ENCODE measurements at places on chromosomes 6 and 20.

DNA sequence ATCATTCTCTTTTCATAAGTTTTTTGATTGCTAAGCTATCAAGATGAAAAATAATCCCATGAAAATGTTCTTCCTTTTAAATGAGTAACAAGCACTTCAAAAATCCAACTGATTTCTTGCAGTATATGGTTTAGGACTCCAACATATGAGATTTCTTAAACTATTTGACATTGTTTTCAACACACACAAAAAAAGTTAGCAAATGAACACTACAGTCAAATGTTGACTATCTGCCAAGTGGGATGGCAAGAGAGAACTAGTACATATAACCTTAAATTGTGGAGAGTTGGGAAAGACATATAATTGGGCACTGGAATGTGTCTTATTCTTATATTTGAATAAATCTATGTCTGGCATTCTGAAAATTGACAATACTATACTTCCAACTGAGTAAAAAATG is 15.6 kb downstream of the COL21A1 start:
- no peaks in the 10 kb centered on the region for H3K36me3 ChIP-seq
- H3K27me3 ChIP-seq = no peaks in the 10 kb centered on the region
- H3K27ac ChIP-seq = no peak overlapping the region
- H3K4me3 ChIP-seq = no peak overlapping the region
- H3K4me1 ChIP-seq = no peaks in the 10 kb centered on the region

DNA sequence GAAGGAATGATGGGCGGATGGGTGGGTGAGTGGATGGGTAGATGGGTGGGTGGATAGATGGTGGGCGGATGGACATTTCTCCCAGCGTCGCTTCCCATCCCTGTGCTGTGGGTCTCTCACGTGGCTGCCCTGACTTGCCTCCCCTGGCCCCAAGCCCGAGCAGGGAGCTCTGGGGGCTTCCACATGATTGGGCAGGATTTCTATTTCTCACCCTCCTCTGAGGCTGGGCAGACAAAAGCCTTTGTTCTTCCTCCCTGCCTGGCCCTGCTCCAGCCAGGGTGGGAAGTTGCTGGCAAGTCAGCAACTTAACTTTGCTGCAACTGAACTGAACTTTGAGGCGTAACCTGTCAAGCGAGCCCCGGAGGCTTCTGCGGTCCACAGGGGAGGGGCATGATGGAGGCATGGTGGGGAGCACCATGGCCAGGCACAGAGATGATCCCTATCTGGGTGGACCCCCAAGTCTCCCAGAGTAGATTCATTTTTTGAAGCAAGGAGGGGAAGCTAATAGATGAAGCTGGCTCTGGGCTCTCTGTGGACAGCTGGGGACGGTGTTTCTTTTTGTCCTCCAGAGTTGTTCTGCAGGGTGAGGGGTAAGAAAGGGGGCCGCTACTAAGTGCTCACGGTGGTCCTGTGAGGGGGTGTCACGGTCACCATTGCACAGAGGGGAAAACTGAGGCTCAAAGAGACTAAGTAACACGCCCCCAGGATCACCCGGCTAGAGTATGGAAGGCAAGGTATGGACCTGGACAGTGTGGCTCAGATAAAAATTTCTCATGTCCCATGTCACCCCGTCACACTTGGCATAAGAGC is 140.1 kb downstream of the CEBPB start:
- H3K4me1 ChIP-seq = peaks cover 4% of the 10 kb centered on the region
- peaks cover 11% of the 10 kb centered on the region for H3K27me3 ChIP-seq
- ATAC-seq = no peak
- no peak overlapping the region for H3K27ac ChIP-seq
- H3K36me3 ChIP-seq = no peaks in the 10 kb centered on the region

GRCh38 chr6:131642565-131642964 is 5.5 kb downstream of the ENPP3 start:
- ATAC-seq = no peak
- H3K36me3 ChIP-seq = no peaks in the 10 kb centered on the region
- H3K4me1 ChIP-seq = no peaks in the 10 kb centered on the region

DNA sequence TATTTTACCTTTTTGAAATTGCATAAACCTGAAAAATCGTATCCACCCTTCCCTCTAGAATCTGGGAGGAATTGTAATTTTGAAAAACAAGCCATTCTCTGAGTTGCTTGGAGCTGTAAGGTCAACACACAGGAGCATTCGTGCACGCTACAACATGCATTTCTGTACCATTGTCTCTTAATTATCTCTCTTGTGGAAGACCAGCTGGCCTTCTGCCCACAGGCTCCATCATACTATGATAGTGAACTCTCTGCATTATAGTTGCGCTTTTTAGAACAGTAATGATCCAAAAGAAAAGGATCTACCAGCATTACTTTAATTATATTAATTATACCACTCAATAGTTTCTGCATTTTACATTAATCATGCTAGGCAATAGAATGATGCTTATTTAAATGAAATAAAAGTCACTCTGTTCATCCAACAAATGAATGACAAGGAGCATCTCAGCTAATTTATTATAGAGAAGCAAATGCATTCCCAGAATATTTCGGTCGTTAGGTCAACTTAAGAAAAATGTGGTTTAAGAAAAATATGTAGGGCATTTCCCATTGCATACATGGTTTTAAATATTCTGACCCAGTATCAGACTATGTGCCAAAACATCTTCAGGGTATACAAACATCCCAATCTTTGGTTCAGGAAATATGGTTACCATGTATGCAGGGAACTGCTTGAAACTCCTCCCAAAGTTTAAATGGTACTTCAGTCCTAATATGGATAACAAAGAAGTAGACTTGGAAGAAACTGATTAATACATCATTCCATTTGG is 263.5 kb downstream of the TFAP2A start:
- no peak overlapping the region for H3K27ac ChIP-seq
- H3K4me1 ChIP-seq = no peaks in the 10 kb centered on the region
- no peaks in the 10 kb centered on the region for H3K36me3 ChIP-seq
- no peak for ATAC-seq
- no peak overlapping the region for H3K4me3 ChIP-seq
- H3K27me3 ChIP-seq = peaks cover 25% of the 10 kb centered on the region

DNA sequence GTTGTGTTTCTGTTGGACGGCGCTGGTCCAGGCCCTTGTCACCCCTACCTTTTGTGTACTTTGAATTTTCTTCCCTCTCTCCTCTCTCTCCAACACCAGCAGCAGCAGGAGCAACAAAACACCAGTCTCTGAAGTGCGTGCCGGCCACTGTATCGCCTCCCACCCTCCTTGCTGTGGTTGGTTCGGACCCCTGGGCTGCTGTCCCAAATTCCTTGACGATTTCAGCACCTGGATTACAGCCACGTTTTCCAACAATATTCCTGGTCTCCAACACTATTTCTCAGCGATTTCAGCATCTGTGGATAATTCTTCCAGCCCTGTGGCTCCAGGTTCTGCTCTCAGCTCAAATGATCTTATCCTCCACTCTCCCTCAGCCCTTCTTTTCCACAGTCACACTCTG is 11.8 kb downstream of the MAS1 start:
- H3K4me3 ChIP-seq = no peak overlapping the region
- H3K27me3 ChIP-seq = no peaks in the 10 kb centered on the region
- ATAC-seq = no peak
- H3K4me1 ChIP-seq = no peaks in the 10 kb centered on the region
- no peaks in the 10 kb centered on the region for H3K36me3 ChIP-seq

DNA sequence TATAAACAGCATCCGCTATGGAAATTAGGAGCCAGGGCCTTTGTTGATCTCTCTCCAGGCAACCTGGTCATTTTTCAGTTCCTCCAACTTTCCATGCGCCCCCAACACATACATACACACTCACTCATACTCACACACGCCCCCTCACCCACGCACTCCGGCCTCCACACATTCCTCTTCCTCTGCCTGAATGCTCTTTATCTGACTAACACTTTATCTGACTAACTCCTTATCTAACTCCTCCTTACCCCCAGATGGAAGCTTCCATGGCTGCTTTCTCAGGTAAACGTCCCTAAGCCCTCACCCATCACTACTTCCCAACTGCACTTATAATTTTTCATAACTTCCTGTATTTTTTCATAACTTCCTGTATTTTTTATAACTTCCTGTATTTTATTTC is 17.4 kb downstream of the CASS4 start:
- H3K36me3 ChIP-seq = no peaks in the 10 kb centered on the region
- H3K4me1 ChIP-seq = peaks cover 31% of the 10 kb centered on the region
- ATAC-seq = peak; percentile 75
- H3K27me3 ChIP-seq = no peaks in the 10 kb centered on the region
- H3K27ac ChIP-seq = peak overlapping the region; percentile 90

DNA sequence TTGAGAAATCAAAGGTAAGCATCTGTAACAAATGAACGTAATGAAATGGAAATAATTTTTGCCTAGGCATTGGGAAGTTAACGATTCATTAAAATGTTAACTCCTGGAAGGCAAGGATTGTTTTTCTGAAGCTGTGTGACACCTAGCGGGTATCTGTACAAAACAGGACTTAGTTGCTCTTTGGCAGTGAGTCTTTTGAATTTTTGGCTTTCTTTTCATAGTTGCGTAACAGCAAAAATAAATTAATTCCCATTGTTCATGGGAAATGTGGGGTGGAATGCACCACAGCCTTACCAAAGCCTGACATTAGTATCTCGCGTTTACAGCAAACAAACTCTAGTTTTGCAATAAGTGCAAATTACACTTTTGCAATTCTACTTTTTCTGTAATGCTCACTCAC is 92.7 kb upstream of the DTNBP1 start:
- H3K36me3 ChIP-seq = no peaks in the 10 kb centered on the region
- no peaks in the 10 kb centered on the region for H3K4me1 ChIP-seq
- no peaks in the 10 kb centered on the region for H3K27me3 ChIP-seq
- H3K27ac ChIP-seq = no peak overlapping the region

DNA sequence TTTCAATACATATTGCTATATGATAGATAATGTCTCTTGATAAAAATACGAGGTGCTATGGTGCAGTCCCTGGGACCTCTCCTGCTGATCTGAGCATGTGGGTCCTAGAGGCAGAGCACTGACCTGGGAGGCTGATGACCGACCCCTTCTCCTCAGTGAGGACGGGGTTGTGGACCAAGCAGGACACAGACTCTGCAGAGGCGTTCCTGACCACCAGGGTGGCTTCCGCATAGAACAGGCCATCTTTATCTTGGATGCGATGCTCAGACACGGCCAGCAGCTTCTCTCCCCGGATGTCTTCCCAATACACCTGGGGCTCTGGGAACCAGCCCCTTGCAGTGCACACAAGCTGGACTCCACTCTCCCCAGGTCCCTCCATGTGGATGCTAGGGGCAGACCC is 4.2 kb downstream of the BTNL2 start:
- no peak overlapping the region for H3K27ac ChIP-seq
- H3K4me1 ChIP-seq = no peaks in the 10 kb centered on the region
- no peak overlapping the region for H3K4me3 ChIP-seq
- H3K36me3 ChIP-seq = no peaks in the 10 kb centered on the region
- no peak for ATAC-seq

- ATAC-seq = no peak
- H3K36me3 ChIP-seq = no peaks in the 10 kb centered on the region
- no peak overlapping the region for H3K4me3 ChIP-seq
- no peak overlapping the region for H3K27ac ChIP-seq
- H3K4me1 ChIP-seq = peaks cover 8% of the 10 kb centered on the region
These were observed 74.4 kb downstream of the ELOVL4 start for GRCh38 chr6:79872986-79873385.

GRCh38 chr20:4017051-4017712 is 1.8 kb upstream of the RNF24 start:
- H3K36me3 ChIP-seq = peaks cover 9% of the 10 kb centered on the region
- H3K4me3 ChIP-seq = peak overlapping the region; percentile 80
- peaks cover 1% of the 10 kb centered on the region for H3K27me3 ChIP-seq
- H3K4me1 ChIP-seq = peaks cover 16% of the 10 kb centered on the region
- no peak for ATAC-seq

- no peaks in the 10 kb centered on the region for H3K36me3 ChIP-seq
- no peak overlapping the region for H3K4me3 ChIP-seq
- ATAC-seq = no peak
These were observed 110.2 kb downstream of the NKAIN2 start for GRCh38 chr6:123913863-123914262.

DNA sequence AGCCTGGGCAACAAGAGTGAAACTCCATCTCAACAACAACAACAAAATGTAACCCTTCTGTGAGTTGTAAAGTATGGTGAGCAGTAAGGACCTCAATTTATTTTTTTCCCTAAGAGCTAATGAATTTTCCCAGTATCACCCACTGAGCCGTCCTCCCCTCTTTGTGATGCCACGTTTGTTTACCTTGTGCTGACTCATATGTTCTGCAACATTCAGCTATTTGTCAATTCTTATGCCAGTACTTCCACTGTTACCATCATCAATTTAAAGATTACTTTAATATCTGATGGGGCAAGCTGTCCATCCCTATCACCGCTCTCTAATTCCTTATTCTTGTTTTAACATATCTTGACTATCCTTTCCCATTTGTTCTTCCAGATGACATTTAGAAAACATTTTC is 37.5 kb downstream of the MAK start:
- H3K36me3 ChIP-seq = peaks cover 4% of the 10 kb centered on the region
- H3K4me1 ChIP-seq = no peaks in the 10 kb centered on the region
- no peak overlapping the region for H3K27ac ChIP-seq
- ATAC-seq = no peak
- no peaks in the 10 kb centered on the region for H3K27me3 ChIP-seq

- H3K4me3 ChIP-seq = peak overlapping the region; percentile 80
- H3K27ac ChIP-seq = peak overlapping the region; percentile 89
- ATAC-seq = peak; percentile 71
- no peaks in the 10 kb centered on the region for H3K27me3 ChIP-seq
These were observed 17.8 kb upstream of the TAGAP start for GRCh38 chr6:159062564-159062945.

GRCh38 chr20:58227391-58228102 is 906 bp downstream of the ANKRD60 start:
- H3K4me1 ChIP-seq = peaks cover 16% of the 10 kb centered on the region
- H3K36me3 ChIP-seq = peaks cover 24% of the 10 kb centered on the region
- peaks cover 50% of the 10 kb centered on the region for H3K27me3 ChIP-seq
- peak overlapping the region; percentile 1 for H3K4me3 ChIP-seq
- H3K27ac ChIP-seq = no peak overlapping the region

DNA sequence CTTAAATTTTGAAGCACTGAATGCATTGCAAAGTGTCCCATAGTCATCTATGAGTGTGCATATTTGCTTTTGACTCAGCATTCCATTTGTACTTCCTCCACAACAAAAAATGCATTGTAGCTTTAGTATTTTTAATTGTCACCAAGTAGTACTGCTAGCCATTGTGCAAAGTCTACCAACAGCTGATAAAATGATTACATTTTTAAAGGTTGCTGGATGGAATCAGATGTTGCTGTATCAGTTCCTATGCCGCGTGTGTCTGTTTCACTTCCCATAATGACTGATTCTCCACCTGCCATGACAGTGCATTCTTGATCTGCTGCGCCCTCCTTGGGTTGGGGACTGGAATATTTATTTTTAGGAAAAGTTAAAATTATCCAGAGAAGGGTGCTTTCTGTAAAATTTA is 41.2 kb downstream of the SLX4IP start:
- H3K27ac ChIP-seq = no peak overlapping the region
- no peaks in the 10 kb centered on the region for H3K36me3 ChIP-seq
- no peaks in the 10 kb centered on the region for H3K4me1 ChIP-seq
- H3K27me3 ChIP-seq = no peaks in the 10 kb centered on the region
- H3K4me3 ChIP-seq = no peak overlapping the region
